Upper lobe of left lung (tissue), 6 donors: ENCODE measurements at places on chromosomes 5 and 9. TPM values are rescaled to one million over a fixed set of nuclear protein-coding genes. Genes with fewer than 3 reads are reported as not detected.

DNA sequence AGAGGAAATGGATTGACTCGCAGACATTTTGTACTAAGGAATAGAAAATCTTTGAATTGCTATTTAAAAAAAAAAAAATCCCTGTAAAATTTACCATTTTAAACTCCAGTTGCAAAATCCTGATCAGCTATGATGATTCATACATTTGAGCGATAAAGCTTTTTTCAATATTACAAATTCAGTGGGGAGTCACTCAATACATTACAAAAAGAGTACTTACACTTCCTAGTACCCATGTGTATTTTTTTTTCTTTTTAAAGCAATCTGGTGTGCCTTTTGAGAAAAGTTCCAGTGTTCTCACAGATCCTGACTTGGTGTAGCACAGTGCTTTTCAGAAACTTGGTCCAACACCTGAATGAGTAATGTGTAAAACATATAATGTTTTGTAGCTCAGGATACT is 54.3 kb downstream of the PIK3R1 start:
- peaks cover 8% of the 10 kb centered on the region for H3K36me3 ChIP-seq
- H3K4me3 ChIP-seq = no peak overlapping the region
- H3K4me1 ChIP-seq = peaks cover 73% of the 10 kb centered on the region
- no peaks in the 10 kb centered on the region for H3K27me3 ChIP-seq
- DNase-seq = no peak

GNE gene
- total RNA-seq = 16.0 TPM

DNA sequence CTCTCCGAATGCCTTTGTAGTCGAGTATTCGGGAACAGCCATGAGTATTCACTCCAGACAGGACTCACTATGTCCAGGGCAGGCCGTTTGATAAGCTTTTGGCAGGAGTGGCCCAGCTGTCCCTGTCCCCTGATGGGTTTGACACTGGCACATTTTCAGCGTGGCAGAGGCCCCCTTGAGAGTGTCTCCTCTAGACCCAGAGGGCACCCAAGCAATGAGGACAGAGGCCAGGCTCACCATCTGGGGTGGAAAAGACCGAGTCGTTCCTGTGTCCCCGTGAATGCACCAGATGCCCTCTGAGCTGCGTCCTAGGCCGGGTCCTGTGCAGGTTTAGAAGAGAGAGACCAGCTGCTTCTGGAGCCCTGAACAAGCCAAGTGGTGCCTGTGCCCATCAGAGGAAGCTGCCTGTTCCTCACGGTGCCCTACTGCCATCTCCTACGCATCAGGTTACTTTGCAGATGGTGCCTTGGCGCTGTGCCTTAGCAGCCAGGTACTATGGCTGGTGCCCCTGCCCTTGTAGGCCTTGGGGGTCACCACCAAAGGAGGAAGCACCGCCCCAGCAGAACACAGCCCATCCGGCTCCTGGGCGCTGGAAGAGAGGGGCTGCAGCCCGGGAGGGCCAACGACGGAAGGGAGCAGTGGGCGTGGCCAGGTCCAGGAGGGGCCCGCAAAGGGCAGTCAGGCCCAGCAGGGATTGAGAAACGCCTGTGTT is 42.4 kb downstream of the LRSAM1 start:
- no peaks in the 10 kb centered on the region for H3K27me3 ChIP-seq
- H3K36me3 ChIP-seq = peaks cover 51% of the 10 kb centered on the region
- no peak overlapping the region for H3K27ac ChIP-seq
- DNase-seq = no peak
- peaks cover 14% of the 10 kb centered on the region for H3K4me1 ChIP-seq

PTPN3 gene
- total RNA-seq = 26.2 TPM

- no peaks in the 10 kb centered on the region for H3K36me3 ChIP-seq
- H3K4me3 ChIP-seq = no peak overlapping the region
- peaks cover 22% of the 10 kb centered on the region for H3K4me1 ChIP-seq
- peak; percentile 73 for DNase-seq
- no peaks in the 10 kb centered on the region for H3K27me3 ChIP-seq
These were observed 286.7 kb downstream of the NFIB start for GRCh38 chr9:14027116-14027800.

DNA sequence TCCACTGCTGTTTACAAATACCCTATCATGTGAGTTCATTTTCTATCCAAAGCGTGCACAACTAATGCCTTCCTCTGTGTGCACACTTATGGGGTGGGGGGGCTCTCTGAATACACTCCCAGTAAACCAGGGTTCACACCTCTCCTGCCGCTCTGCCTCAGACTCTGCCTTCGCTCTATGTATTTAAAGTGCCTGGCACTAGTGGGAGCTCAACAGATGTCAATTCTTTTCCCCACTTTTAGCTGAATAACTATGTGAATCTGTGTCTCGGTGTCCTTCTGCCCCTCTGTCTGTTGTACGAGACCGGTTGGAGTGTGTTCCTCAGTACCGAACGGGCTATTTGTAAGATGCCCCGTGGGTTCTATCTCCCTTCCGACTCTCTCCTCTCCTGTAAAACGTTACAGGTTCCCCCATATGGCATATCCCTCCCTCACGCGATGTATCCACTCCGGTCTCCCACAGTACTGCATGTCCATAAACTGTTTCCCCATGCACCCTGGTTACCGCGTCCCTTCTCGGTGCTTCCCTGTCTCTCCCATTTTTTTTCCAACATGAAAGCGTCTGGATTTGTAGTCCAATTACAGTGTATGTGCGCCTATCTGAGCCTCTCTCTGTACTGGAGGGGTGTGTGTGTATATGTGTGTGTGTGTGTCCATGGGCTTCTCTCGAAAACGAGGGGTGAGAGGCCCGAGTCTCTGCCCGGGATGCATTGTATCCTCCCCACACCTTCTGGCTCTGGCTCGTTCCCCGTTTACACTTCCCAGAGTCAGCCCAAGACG is 1.6 kb downstream of the ELL2 start:
- peaks cover 24% of the 10 kb centered on the region for H3K4me1 ChIP-seq
- H3K36me3 ChIP-seq = no peaks in the 10 kb centered on the region
- H3K27me3 ChIP-seq = no peaks in the 10 kb centered on the region
- peak overlapping the region; percentile 99 for H3K27ac ChIP-seq

DNA sequence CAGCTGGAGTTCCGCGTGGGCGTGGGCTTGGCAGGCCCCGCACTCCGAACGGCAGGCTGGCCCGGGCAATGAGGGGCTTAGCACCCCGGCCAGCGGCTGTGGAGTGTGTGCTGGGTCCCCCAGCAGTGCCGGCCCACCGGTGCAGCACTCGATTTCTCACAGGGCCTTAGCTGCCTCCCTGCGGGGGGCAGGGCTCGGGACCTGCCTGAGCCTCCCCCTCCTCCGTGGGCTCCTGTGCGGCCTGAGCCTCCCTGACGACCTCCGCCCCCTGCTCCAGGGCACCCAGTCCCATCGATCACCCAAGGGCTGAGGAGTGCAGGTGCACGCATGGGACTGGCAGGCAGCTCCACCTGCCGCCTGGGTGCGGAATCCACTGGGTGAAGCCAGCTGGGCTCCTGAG is 191.8 kb downstream of the CYLC2 start:
- H3K27me3 ChIP-seq = no peaks in the 10 kb centered on the region
- no peaks in the 10 kb centered on the region for H3K4me1 ChIP-seq
- no peaks in the 10 kb centered on the region for H3K36me3 ChIP-seq
- H3K27ac ChIP-seq = no peak overlapping the region
